ENCODE measurements at places on chromosomes 2 and 18.

DNA sequence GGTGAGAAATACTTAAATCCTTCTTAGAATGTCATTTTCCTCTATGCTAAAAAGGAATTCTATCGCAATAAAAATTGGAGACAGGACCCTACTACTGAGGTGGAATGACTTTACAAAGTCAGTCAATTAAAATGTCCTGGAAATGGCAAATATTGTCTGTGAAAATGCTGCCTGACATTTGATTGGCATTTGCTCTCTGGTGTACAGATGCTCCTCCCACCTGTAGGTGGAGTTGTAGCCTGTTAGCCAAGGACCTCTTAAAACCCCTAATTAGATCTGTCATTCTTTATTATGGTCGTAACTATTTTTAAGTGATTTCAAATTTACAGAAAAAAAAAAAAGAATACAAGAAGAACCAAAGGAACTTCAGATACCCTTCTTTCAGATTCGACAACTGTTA is 393.1 kb upstream of the KLHL29 start:
- no peak for DNase-seq

- DNase-seq: no peak
Observed at GRCh38 chr2:156580501-156580900, 144.3 kb downstream of the GPD2 start.

DNA sequence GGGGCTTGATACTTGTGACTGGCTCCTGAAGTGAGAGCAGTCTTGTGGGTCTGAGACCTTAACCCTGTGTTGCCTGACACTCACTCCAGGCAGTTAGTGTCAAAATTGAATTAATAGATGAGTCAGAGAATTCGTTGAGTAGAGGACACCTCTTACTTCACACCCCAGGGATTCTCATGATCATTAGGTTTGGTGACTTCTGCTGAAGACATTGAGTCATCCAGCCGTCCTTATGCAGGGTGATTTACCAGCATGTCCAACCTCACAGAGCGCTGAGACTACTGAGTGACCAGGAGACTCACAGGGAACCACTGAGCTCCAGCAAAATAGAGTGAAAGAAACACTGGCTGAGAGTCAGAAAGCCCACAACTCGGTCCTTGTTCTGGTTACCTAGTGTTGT is 36.0 kb upstream of the EVA1A start:
- no peak for DNase-seq

- DNase-seq: peak; percentile 81
Observed at GRCh38 chr2:166614503-166614902, 120.5 kb upstream of the SCN7A start.

- no peak for DNase-seq
Observed at GRCh38 chr2:164745012-164745797, 96.4 kb downstream of the COBLL1 start.

- no peak for DNase-seq
Observed at GRCh38 chr18:31513189-31513935, 15.4 kb downstream of the DSG2 start.

Measured in NCI-H1092 (cell line).